ENCODE measurements at places on chromosomes 6 and 20. TPM values are rescaled to one million over a fixed set of nuclear protein-coding genes. Genes with fewer than 3 reads are reported as not detected.

Gene CDH4
- 0.08 TPM for total RNA-seq

Gene SAPCD1
- total RNA-seq = 0.57 TPM

Gene ARFGEF3
- total RNA-seq = 1.4 TPM

DNA sequence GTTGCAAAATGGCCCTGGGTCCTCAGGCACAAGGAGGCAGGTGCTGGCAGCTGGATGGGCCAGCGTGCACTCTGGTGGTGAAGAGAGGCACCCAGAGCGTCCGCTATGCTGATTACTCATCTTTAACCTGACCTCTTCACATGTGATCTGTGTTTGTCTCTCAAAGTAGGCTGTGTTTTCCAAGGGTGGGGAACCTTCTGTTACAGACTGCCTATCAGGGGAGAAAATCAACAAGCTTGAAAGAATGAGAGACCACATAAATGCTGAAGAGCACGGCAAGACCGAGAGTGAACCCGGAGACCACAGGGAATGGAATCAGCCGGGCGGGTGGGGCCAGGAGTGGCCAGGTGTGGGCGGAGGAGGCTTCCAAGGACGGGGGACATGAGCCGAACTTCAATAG lies 16.2 kb downstream of the BNIP5 start:
- no peak for DNase-seq

DNA sequence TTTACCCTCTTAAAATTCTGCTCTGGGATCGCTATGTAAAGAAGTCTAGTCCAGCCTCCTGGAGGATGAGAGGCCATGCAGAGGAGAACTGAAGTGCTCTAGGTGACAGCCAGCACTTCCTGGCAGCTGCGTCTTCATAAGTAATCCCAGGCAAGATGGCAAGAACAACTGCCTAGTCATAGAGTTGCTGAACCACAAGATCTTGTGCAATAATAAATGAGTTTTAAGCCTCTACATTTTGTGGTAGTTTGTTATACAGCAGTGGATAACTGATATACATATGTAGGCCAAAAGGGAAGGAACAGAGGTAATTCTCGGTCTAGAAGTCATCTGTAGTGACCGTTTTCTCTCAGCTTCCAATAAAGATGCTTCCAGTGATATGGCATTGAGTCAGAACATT lies 103.8 kb upstream of the FLRT3 start:
- DNase-seq = no peak

DNA sequence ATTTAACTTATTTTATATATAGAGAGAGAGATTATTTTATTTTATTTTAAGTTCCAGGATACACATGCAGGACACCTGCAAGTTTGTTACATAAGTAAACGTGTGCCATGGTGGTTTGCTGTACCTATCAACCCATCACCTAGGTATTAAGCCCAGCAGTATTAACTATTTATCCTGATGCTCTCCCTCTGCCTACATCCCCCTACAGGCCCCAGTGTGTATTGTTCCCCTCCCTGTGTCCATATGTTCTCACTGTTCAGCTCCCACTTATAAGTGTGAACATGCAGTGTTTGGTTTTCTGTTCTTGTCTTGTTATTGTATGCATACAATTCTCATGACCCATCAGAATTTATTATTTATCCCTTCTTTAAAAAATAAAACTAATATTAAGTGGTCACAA lies 34.6 kb downstream of the FKBP1C start:
- DNase-seq = no peak

- DNase-seq = no peak
Observed at GRCh38 chr6:37277001-37277409, 19.1 kb upstream of the TMEM217 start.

DNA sequence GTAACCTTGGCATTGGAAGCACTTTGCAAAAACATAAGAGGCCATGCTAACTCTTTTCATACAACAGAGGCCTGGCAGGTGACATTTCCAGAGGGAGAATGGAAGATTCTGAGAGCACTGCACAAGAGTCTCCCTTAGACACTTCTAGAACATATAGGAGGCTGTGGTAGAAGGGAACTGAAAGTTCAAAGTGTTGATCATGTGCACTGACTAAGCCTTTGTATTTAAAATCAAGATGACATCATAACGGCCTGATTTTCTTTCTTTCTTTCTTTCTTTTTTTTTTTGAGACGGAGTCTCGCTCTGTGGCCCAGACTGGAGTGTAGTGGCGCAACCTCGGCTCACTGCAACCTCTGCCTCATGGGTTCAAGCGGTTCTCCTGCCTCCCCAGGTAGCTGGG lies 26.8 kb upstream of the DNAAF9 start:
- no peak for DNase-seq

GRCh38 chr6:112910256-112910655 lies 563.1 kb downstream of the RFPL4B start:
- no peak for DNase-seq

GRCh38 chr6:108711071-108711470 lies 137.2 kb upstream of the ARMC2 start:
- no peak for DNase-seq

- DNase-seq = no peak
Observed at GRCh38 chr20:41508335-41508734, 109.8 kb downstream of the CHD6 start.

- DNase-seq = peak; percentile 21
Observed at GRCh38 chr20:64229507-64230061, 26.0 kb upstream of the PCMTD2 start.

- DNase-seq = no peak
Observed at GRCh38 chr6:11442495-11442894, 95.1 kb upstream of the TMEM170B start.

DNA sequence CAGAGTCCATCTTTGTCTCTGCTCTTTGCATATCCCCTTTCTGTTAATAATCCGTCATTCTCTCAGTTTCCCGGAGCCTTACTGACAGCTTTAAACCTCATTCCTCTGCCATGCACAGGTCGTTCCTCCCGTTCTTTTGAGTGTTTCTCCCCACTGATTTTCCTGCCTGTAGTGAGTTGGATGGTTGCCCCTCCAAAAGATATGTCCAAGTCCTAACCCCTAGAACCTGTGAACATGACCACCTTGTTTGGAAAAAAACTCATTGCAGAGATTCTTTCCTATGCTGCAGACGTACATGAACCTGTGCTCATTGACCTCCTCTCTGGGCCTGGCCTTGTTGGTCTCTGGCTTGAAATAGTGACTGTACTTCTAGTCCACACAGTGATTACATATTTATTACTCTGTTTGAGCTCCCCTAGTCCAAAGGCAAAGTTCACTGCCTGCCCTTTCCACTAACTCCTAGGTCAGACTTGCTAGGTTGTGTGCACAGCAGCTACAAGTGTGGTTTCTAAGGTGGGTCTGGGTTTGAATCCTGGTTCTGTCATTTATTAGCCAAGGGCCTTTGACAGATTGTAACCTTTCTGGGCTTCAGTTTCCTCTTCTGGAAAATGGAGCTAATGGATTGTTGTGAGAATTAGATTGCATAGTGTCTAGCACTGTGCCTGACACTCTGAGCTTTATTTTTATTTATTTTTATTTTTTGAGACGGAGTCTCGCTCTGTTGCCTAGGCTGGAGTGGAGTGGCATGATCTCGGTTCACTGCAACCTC lies 29.3 kb downstream of the PPARD start:
- DNase-seq = no peak

DNA sequence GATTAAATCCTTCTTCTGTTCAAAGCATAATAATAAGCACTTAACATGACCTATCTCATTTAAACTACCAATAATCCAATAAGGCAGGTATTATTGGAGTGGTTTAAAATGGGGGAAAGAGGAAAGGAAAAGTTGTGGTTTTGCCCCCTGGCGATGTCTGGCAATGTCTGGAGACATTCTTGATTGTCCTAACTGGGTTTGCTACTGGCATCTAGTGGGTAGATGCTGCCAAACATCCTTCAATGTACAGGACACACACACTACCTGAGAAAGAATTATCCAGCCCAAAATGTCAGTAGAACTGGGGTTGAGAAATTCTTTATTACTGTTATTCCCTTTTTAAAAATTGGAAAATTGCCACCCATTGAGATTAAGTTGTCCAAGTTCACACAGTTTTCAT lies 25.2 kb upstream of the SRSF6 start:
- DNase-seq = no peak

All from Right ventricle myocardium inferior (tissue), 1 donor.